ENCODE measurements at places on chromosomes 16 and 17.

GRCh38 chr16:50835358-50836060 is 93.6 kb downstream of the CYLD start:
- DNase-seq: no peak

DNA sequence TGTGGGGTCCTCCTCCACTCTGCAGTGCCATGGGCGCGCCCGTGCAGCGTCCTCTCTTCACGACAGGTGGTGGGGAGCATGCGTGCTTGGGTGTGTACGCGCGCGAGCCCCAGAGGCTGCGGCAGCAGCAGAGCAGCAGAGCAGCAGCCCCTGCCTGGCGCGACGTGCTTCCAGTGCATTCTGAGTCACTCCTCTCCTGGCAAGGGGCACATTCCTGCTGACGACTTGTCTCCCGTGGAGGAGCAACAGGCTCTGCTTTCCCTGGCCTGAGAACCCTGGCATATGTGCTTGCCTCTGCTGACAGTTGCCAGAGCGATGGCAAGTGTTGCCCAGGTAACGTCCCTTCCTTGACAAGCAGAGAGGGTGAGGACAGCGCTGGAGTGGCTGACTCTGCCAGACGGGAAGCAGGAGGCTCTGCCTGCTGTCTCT is 133.8 kb upstream of the PLCG2 start:
- DNase-seq: no peak

GRCh38 chr16:79988721-79989220 is 388.2 kb upstream of the MAF start:
- DNase-seq: no peak

DNA sequence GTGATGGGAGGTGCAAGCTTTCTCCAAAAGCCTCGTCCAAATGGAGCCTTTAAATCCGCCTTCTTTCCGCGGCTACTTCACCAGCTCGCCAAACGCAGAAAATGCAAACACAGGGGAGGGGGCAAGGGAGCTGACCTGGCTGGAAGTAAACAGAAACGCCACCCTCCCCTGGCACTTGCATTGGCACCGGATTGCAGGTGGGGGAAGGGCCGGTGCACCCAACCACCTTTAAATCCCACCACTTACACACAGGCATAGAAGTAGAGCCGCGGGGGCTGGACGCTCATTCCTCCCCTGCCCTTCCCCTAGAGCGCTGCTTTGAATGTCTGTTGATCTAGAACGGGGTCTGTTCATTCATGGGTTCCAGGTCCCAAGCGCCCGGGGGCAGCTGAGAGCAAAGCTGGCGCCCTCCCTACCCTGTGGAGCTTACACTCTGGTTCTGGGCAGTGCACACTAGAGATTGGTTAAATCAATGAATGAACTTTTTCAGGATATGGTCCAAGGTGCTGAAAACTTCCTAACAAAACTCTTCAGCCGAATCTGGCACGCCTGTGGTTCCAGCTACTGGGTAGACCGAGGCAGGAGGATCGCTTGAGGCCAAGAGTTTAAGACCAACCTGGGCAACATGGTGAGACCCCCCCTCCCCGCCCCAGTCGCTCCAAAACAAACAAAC is 920 bp upstream of the ZCCHC14 start:
- DNase-seq: no peak

DNA sequence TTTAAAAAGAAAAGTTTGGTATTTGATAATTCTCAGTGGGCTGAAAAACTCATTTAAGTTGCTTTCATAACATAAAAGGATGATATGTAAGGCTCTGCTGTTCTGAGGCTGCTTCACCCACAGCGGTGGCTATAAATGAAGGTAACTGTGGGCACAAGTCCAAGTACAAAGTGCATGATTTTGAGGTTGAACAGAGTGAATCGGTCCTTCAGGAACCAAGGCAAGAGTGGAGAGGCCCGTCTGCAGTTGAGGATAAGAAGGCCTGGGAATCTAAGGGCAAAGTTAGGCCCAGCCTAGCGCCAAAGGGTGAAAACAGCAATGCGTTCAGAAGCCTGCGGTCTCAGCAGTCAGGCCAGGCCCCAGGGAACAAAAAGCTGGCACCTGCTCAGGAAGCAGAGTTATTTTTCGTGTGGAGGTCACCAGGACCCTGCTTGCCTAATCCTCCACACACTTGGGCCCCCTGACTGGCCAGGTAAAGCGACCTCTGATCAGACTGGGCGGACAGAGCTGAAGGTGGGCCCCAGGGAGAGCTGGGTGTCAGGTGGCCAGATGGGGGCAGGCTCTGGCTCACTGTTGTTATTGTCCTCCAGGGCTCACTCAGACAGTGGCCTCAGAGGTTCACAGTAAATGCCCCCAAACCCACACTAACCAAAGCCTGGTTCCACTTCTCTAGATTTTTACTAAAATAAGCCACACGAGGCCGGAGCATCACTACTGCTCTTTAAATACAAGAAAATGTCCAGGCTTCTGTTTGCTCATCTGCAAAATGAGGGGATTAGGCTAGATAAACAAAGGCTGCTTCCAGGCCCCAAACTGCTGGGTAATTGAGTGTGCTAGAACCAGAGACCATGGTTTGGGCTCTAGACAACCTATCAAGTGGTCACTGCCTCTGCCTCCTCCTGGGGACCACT is 46.5 kb downstream of the TEX2 start:
- no peak for DNase-seq

DNA sequence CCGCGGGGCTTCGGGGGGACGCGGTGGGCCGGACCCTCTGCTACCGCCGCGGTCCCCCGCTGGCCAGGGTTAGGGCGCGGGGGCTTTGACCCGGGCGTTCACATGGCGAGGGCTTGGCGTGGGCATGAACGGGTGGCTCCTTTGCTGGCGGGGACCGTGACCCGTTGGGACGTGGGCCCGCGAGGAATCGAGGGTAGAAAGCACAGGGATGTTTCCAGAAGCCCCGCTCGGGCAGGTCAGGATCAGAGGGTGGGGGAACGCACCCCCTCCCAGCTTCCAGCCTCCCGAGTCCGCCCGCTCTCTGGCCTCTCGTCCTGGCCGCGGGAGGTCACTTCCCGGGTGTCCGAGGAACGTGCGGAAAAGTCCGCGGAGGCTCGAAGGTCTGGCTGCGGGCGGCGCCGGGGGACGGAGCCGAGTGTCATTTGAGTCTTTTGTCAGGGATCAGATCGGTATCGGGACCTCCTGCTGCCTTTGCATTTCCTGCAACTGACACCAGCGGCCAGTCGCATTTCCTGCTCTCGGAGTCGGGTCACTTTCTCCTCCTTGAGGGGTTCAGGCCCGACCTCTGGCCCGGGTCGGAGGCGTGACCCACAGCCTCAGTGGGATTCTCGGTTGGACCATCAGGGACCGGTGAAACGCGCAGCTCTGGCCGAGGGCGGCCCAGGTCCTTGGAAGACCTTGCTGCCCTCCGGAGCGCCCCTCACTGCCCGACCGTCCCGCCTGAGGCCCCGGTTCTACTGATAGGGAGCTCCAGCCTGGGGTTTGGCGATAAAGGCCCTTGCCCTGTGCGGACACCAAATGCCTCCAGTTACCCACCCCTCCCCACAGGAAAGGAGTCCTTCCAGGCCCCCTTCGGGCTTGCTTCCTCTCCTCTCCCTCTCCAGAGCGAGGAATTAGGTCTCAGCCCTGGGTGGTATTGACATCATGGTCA is 702 bp upstream of the WNT3 start:
- DNase-seq: no peak

DNA sequence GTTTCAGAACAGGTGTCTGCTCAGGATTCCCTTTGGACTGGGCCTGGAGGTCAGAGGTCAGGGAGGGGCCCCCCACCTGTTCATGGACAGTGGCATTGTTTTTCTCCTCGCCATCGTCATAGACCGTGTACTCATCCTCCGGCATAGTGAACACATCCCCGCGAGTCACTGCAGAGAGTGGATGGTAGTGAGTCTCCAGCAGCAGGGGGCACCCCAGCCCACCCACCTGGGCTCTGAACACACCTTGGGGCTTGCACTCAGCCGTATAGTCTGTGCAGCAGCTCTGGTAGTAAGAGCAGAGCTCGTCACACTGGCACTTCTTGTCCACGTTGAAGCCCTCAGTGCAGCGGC is 448 bp downstream of the VTN start:
- no peak for DNase-seq

DNA sequence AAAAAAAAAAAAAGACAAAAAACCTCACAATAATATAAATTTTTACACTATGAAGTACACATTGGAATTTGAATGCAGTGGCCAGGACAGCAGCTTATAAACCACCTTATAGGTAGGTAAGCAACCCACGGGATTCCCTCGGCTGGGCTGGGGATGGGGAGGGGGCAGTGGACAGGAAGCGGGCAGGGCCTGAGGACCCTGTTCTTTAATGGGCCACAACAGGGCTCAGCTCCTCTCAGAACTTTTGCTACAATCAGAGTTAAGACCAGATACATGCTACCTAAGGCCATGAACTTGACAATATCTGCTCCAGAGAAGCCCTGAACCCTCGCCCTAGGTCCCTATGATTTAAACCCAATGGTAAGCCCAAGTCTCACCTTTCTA is 25.1 kb downstream of the STAT5A start:
- DNase-seq: no peak

GRCh38 chr17:81397314-81398175 is 2.3 kb downstream of the BAHCC1 start:
- peak; percentile 76 for DNase-seq

DNA sequence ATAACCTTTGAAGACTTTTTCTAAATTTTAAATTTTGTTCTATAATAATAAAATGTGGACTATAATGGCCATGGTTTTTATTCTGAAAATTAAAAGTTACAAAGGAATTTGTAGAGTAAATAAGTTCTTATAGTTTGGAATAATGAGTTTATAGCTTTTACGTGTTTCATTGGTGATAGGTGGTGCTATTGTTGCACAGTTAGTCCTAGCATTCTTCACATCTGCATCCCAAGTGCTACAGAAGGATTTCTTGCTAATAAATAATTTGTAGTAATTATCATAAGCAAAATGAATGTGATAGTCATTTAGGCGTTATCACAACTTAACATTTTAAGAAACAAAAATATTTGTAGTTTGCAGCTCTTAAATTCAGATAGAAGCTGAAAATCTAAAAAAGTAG is 67.9 kb downstream of the BCAS3 start:
- DNase-seq: no peak

DNA sequence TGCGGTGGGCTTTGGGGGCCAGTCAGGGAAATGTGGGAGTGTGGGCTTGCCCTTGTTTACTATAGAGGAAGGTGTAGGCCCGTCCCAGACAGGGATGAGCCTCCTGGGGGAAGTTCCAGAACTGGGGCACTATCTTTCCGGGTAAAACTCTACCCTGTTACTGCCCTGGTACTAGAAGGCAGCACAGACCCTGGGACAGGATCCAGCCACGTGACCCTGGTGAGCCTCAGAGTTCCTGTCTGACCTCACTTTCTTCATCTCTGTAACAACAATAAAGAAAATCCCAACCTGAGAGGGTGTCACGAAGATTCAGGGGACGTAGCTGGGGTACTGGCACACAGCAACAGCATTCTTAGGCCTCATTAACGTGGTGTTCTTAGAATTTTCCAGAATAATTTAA is 239.6 kb upstream of the FOXF1 start:
- DNase-seq: no peak

GRCh38 chr17:10120749-10121148 is 77.7 kb downstream of the GAS7 start:
- DNase-seq: no peak

DNA sequence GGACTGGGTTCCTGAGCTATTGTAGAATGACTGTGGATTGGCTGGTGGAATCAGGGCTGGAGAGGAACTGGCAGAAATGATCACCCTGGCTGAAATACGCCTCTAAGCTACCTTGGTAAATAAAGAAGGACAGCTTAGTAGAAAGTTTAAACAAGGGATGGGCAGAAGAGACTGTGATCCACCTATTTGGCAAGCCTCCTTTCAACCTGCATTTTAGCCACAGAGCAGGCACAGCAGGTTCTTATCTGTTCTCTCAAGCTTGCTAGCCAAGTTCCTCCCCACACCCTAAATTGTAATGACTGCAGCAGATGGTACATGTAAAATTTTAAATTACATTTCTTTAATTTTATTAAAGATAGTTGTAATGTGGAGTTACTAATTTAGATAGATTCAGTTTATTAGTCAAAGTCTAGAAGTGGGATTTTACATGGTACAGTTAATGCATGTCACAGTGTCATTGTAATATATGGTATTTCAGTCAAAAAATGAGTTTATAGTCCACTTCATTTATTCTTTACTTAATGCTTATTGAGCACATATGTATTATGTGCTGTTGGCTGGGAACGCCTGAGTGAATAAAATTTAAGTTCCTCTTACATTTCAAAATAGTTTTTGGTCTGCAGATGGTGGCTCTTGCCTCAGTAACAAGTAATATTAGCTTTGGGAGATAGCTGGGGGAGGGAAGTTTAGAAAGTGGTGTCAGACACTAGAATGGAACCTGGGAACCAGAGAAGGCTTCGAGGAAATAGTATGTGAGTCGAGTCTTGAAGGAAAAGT is 11.2 kb downstream of the EPN2 start:
- DNase-seq: no peak

DNA sequence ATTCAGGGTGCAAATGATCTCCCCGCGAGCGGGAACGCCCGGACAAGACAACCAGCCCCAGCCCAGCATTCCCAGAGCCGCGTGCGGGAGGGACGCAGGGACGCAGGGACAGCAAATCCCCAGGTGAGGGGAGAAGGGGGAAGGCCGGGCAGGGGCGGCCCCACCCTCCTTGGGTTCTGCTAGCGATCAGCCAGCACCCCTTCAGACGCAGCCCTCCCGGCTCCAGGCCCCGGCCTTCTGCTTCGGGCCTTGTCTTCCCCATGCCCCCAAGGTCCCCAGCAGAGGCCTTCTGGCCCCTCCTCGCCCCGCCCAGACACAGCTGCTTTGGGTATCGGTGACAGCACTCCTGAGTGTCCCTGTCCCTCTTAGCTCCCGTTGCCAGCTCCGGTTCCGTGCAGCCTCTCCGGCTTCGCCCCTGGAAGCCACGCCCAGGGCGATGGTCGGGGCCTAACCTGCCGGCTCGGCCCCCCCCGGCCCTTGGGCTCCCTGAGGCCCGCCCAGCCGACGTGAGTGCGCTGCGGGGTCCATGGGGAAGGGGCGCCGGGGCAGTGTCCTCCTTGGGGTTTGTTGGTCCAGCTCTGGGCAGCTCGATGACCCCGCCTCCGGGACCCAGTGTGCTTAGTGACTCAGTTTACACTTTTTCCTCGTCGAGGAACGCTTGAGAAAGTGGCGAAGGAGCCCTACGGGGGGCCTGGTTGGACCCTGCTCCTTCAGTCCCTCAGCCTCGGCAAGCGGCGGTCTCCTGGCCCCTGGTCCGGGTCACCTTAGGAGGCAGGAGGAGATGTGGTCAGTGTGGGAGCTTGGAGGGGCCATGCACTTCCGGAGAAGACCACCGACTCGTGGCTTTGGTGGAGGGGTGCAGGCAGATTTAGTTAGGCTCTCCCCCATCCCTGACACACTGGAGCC is 50.5 kb upstream of the AMZ2 start:
- DNase-seq: no peak

Measured in NCI-H1930 (cell line).